Hepatocyte (in vitro differentiated cells): ENCODE measurements at places on chromosomes 11 and 22. TPM values are rescaled to one million over a fixed set of nuclear protein-coding genes. Genes with fewer than 3 reads are reported as not detected.
A peak's percentile ranks its signal among the peaks of the same experiment; 100 is the strongest.

DNA sequence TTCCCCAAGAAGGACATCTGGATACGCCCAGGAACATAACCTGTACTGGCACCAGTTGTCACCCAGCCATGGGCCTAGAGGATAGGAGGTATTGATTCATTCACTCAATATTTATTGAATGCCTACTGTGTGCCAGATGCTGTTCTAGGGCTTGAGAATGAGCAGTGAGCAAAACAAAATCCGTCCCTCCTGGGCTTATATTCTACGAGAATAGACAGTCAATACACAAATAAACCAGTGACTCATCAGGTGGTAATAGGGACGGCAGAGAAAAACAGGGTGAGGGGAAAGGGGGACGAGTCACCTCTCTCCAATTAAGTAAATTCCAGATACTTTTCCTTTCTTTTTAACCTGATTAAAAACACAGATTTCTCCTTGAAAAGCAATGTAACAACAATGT lies 103.5 kb downstream of the MICAL2 start:
- no peak for DNase-seq
- no peaks in the 10 kb centered on the region for H3K36me3 ChIP-seq
- H3K4me3 ChIP-seq = no peak overlapping the region
- peak overlapping the region; percentile 62 for H3K27ac ChIP-seq
- H3K4me1 ChIP-seq = peaks cover 35% of the 10 kb centered on the region

DNA sequence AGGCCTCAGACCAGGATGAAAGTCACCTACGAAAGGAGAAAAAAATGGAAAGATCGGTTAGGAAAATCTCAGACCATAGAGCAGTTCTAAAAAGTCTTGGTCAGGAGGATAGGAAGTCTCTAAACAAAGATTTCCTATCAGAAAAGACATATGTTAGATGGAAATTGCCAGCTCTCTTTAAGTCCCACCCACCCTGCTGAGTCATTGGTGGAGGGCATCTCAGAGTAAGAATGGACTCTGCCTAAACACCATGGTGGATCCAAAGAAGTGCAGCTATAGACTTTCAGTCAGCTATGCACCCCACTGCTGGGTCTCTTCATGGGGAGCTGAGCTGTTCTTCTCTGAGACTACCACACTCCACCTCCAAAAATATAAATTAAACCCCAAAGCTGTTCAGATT lies 3.7 kb downstream of the OR8B2 start:
- no peak overlapping the region for H3K27ac ChIP-seq
- H3K4me3 ChIP-seq = no peak overlapping the region
- H3K36me3 ChIP-seq = no peaks in the 10 kb centered on the region
- no peak for DNase-seq

- no peak overlapping the region for H3K4me3 ChIP-seq
- H3K27ac ChIP-seq = no peak overlapping the region
- H3K4me1 ChIP-seq = no peaks in the 10 kb centered on the region
- no peaks in the 10 kb centered on the region for H3K27me3 ChIP-seq
These were observed 26.6 kb upstream of the SLC35C1 start for GRCh38 chr11:45778341-45778740.

Gene WNT11
- 13.2 and 16.4 TPM in 2 replicates for total RNA-seq

DNA sequence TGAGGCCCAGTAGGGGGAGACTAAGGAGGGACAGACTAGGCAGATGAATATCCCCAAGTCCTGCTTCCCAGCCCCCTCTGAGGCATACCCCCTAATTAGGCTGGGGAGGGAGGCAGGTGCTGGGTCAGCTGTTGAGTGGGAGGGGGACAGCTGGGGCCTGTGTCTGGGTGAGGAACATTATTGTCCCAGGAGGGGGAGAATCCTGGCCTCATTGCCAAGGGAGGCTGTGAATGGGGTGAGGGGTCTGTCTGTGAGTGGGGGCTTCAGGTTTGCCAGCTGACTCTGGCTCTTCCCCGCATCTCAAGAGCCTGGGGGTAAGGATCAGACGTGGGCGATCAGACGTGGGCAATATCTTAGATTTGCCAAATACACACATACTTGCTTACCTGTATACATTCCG lies 2.1 kb downstream of the INPPL1 start:
- H3K27me3 ChIP-seq = no peaks in the 10 kb centered on the region
- peak; percentile 2 for DNase-seq
- peaks cover 20% of the 10 kb centered on the region for H3K4me1 ChIP-seq
- no peak overlapping the region for H3K4me3 ChIP-seq

- no peaks in the 10 kb centered on the region for H3K27me3 ChIP-seq
- no peaks in the 10 kb centered on the region for H3K4me1 ChIP-seq
- H3K27ac ChIP-seq = no peak overlapping the region
- H3K4me3 ChIP-seq = no peak overlapping the region
- DNase-seq = no peak
These were observed 43.2 kb upstream of the OVCH2 start for GRCh38 chr11:7749456-7749855.

- H3K27me3 ChIP-seq = no peaks in the 10 kb centered on the region
- DNase-seq = peak; percentile 17
- H3K36me3 ChIP-seq = no peaks in the 10 kb centered on the region
- H3K4me1 ChIP-seq = no peaks in the 10 kb centered on the region
These were observed 213.5 kb upstream of the NAV2 start for GRCh38 chr11:19499026-19499669.
